ENCODE measurements at places on chromosomes 12 and 14.

DNA sequence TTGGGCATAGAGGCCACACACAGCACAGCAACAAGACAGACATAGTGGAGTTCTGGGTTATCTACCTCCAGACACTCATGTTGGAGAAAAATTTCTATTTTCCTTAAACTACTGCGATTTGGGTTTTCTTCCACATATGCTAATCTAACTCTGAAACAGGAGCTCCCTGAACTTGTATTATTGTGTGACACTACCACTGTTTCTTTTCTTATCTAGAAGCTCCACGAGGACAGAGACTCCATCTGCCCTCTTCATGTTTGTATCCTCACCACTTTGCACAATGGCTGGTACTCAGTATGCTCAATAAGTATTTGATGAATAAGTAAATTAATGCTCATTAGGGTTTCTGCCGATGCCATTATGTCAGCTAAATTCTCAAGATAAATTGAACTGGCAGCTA is 218.6 kb downstream of the PAX9 start:
- no peak for DNase-seq

GRCh38 chr12:45670346-45671065 is 59.0 kb upstream of the ARID2 start:
- DNase-seq, result peak; percentile 69

- DNase-seq, result no peak
Observed at GRCh38 chr12:69712826-69713225, 13.7 kb upstream of the BEST3 start.

- DNase-seq, result no peak
Observed at GRCh38 chr14:31949709-31950108, 127.4 kb upstream of the ARHGAP5 start.

DNA sequence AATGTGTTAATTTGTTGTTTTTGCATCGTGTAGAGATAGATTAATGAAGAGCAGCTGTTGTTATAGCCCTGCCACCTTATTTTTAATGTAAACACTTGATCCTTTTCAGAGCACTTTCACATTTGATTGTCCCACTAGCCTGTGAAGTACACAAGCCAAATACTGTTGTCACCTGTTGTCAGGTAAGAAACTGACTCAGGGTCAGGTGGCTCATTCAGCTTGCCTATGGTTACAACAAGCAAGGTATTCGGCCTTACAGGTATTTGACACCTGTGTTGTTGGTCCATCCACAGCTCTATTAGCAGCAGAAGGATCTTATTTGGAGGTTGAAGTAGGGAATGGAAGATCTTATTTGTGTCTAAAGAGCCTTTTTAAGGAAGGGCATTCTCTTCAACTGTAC is 108.9 kb downstream of the GPR135 start:
- no peak for DNase-seq

DNA sequence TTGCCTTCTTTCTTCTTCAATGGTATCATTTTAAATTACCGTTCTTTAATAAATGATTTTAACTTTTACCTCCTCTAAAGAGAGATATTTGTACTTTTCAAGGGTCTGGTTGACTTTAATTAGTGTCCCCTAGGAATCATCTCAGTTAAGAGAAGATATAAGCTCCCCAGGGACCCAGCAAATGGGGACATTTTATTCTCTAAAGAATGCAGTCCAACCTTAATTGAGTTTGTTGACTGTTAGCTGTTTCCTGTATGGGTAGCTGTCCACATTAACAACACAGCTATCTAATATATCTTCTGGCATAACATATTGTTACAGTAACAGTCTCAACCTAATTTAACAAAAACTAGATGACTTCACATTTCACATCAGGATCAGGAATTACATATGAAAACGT is 241.6 kb upstream of the NPAS3 start:
- no peak for DNase-seq

DNA sequence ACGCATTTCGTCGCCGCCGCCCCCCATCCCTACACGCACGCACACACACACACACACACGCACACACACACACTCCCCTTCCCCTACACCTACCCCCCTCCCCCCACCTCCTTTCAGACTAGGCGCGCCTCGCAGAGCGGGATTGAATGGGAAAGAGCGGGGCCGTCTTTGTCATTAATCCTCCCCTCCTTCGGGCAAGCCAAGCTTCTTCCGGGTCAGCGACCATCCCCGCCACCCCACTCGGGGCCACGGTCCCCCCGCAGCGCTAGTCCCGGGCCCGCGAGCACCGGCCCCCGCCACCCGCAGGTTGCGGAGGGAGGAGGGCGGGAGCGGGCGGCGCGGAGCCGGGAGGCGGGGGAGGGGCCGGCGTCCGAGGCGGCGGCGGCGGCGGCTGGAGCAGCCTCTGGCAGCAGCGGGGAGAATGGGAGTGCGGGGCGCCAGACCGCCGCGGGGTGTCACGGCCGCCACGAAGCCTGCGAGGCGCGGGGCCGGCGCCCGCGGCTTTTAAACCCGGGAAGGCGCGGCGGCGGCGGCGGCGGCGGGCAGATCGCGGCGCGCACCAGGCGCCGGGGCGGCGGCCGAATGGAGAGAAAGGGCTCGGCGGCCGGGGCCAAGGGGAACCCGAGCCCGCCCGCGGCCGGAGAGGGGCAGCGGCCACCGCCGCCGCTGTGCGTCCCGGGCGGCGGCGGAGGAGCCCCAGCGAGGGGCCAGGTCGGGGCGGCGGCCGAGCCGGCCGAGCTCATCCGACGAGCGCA is at the start of gene TTC9:
Gene TTC9, plus strand, starts transcription at position 369 of the 755 bp plus-strand sequence. Its CDS starts 214 bp downstream, at position 583.
- DNase-seq, result no peak

GRCh38 chr12:92504594-92504981 is 198.2 kb upstream of the PLEKHG7 start:
- DNase-seq, result peak; percentile 37

DNA sequence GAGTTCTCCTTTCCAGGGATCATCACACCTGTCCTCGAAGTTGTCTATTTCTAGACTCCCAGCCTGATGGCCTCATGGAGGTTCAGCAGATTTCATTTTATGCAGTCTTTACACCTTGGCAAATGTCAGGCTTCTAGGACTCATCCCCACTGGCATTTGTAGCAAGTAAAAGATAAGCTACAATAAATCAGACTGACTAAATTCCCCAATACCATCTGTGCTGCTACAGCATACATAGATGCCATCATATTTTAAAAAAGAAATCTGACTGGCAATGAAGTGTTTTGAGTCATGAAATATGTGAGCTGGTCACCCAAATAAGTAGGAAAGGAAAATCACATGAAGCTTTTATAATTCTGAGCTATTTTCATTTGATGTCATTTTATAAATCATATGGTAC is 55.3 kb downstream of the KCNC2 start:
- no peak for DNase-seq

DNA sequence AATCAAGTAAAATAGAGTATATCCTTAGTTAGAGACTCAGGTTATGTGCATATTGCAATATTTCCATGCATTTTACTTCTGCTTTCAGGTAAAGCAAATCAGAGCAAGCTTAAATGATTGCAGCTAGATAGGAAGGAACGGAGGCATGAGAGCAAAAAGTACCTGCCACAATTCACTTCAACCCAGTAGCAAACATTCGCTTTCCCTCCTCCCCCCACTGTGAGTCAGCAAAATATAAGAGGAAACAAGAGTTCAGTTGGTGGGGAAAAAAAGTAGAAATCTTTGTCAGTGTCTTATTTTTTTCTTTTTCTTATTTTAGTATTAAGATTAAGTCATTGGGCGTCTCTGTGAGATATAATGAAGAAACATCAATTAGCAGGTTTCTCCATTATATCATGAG is 475.4 kb downstream of the NPAS3 start:
- no peak for DNase-seq

DNA sequence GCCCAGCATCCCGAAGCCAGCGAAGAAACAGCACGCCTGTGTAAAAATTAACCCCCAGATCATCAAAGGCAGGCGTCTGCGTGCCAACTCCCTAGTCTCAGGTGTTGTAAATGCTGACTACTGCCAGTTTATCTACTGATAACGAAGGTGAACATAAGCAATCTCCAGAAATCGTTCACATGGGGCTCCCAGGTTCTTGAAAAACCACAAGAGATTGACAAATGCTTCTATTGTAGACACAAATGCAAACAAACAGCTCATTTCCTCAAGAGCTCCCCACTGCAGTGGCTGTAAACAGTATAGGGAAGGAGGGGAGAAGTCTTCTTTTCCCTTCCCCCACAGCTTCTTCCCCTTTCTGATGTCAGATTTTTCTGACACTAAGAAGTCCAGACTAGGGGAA is 5.3 kb upstream of the PLEKHG3 start:
- peak; percentile 34 for DNase-seq

- no peak for DNase-seq
Observed at GRCh38 chr12:69649529-69649928, 38.8 kb upstream of the LRRC10 start.

DNA sequence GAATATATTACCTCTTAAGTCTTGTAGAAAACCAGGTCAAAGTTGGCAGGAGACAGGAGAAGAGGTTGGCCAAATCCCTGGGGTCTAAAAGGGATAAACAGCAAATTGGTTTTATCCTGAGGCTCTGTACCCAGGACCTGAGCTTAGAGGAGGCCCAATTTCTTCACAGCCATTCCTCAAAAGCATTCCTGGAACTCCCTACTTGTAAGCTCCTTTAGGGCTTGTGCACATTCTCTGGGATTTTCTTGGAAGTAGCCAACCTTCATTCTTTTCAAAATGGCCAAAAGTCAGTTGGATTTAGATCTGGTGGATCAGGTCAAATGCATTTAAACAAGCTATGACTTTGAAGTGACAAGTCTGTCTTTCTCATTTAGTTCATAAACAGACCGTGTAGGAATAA is 152.1 kb upstream of the PLXNC1 start:
- DNase-seq, result no peak

DNA sequence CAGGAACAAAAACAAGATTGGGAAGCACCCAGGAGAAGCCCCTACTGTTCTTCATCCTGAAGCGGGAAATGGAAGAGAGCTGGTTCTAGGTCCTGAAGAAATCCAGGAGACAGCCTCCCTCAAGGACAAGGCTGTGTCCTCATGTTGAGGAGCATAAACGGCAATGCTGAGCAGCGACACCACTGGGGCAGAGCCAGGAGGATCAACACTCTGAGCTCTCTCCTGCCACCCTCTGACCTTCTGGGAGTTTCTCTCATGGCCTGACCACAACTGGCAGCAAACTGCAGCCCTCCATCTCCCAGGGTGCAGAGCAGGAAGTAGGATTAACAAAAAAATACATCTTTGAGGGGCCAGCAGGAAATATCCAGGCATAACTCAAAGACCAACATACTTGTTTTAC is 1292.2 kb upstream of the TMEM132C start:
- DNase-seq, result no peak

- DNase-seq, result no peak
Observed at GRCh38 chr14:35242599-35243311, 49.4 kb upstream of the PSMA6 start.

GRCh38 chr14:89564286-89564957 is 147.4 kb upstream of the FOXN3 start:
- no peak for DNase-seq

- no peak for DNase-seq
Observed at GRCh38 chr14:79712302-79712950, 498.9 kb downstream of the DIO2 start.

DNA sequence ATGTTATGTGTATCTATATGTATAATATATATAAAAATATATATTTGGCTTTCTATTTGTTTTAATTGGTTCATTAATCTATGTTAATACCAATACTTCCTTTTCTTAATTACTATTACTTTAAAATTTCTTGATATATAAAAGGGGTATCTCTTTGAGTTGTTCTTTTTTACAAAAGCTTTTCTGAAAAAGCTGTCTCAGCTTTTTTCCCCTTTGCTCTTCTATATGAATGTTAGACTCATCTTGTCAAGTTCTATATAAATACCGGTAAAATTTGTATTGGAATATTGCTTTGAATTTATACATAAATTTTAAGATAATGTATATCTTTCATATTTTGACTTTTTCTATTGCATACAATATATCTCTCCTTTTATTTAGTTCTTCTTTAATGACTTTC is 139.8 kb upstream of the FOXG1 start:
- no peak for DNase-seq

DNA sequence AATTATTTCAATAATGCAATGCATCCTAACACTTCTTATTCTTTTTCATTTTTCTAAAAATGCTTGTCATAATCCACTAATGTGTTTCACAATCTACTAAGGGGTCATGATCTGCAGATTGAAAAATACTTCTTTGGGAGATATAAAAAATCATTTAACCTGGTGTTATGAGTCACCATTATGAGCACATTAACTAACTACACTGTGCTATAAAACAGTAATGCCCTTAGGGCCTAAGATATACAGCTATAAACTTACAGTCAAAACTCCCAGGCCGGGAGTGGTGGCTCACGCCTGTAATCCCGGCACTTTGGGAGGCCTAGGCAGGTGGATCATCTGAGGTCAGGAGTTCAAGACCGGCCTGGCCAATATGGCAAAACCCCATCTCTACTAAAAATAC is 14.2 kb downstream of the ATXN2 start:
- DNase-seq, result no peak

DNA sequence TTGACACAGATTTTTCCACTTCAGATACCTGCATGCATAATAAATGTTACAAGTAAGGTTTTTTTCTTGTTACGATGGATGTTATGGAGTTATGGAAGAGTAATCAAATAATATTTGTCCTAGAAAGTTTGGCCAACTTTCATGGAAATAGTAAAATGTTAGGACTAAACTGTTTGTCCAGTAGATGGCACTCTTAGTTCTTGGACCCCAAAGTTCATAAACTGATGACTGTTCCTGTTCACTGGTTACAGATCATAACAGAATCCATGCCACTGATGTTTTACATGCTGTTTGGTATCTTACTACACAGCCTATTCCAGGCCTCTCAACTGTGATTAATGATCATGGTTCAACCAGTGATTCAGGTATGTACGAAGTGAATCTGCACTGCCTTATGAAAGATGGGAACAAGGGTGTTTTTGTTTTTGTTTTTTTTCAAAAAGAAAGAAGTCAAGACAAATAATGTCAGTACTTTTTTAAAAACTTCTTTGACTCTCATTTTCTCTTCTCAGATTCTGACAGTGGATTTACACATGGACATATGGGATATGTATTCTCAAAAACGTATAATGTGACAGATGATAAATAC is 48.8 kb upstream of the SLCO1C1 start:
- no peak for DNase-seq

- DNase-seq, result no peak
Observed at GRCh38 chr14:55341781-55342180, 69.8 kb downstream of the ATG14 start.

GRCh38 chr14:62711351-62712023 is 333.8 kb downstream of the KCNH5 start:
- no peak for DNase-seq

DNA sequence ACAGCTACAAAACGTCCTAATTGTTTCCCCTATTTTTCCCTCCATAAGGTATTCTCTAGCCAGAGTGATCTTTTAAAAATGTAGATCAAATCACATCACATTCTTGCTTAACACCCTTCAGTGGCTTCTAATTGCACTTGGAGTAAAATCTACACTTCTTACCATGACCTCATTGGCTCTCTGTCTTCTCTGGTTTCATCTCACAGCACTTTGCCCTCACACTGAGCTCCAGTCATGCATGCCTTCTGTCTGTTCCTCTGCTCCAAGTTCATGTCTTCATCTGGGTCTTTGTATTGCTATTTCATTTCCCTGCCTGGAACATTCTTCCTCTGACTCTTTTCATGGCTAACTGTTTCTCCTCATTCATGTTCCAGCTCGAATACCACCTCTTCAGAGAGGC is 220.4 kb upstream of the GARIN6 start:
- DNase-seq, result no peak

- no peak for DNase-seq
Observed at GRCh38 chr12:111602348-111602747, 3.2 kb upstream of the ATXN2 start.
